Stimulated activated CD8-positive, alpha-beta memory T cell treated with anti-CD3 and anti-CD28 coated beads, Interleukin-4, amount 100 ng/mL, for 4 hours (primary cell): ENCODE measurements at places on chromosomes 3 and 15.

- DNase-seq, result no peak
These were observed 275.9 kb upstream of the TBL1XR1 start for GRCh38 chr3:177473184-177473583.

DNA sequence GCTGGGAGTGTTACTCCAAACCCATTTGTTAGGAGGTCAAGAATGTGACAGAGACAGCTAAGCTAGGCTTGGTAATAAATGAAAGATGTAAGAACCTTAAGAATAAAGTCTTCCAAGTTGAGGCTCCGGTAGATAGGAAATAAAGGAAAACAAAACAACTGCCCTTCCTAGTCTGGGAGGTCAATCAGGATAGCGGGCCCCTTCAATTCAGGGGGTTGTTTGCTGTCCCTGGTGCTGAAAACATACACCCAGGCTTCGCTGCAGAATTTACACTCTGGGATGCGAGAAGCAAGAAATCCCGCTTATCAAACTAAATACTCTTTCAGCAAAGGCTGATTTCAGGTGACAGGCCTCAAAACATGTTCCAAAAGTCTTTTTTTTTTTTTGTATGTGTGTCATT is 393.4 kb downstream of the NTRK3 start:
- DNase-seq, result no peak

GRCh38 chr3:157585386-157585785 is 82.2 kb upstream of the VEPH1 start:
- no peak for DNase-seq

GRCh38 chr15:97168704-97169475 is 791.6 kb upstream of the ARRDC4 start:
- no peak for DNase-seq

GRCh38 chr3:116947148-116947547 is 237.6 kb downstream of the TUSC7 start:
- DNase-seq, result no peak

- no peak for DNase-seq
These were observed 87.5 kb upstream of the MYO5C start for GRCh38 chr15:52383100-52383588.

- DNase-seq, result no peak
These were observed 3.4 kb upstream of the UNC13C start for GRCh38 chr15:53974813-53975212.

DNA sequence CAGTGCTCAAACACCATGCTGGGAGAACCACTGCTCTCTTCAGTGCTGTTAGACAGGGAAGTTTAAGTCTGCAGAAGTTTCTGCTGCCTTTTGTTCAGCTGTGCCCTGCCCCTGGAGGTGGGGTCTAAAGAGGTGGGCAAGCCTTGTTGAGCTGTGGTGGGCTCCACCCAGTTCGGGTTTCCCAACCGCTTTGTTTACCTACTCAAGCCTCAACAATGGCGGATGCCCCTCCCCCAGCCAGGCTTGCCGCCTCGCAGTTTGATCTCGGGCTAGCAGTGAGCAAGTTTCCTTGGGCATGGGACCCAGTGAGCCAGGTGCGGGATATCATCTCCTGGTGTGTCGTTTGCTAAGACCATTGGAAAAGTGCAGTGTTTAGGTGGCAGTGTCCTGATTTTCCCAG is 670.2 kb upstream of the ALCAM start:
- no peak for DNase-seq

DNA sequence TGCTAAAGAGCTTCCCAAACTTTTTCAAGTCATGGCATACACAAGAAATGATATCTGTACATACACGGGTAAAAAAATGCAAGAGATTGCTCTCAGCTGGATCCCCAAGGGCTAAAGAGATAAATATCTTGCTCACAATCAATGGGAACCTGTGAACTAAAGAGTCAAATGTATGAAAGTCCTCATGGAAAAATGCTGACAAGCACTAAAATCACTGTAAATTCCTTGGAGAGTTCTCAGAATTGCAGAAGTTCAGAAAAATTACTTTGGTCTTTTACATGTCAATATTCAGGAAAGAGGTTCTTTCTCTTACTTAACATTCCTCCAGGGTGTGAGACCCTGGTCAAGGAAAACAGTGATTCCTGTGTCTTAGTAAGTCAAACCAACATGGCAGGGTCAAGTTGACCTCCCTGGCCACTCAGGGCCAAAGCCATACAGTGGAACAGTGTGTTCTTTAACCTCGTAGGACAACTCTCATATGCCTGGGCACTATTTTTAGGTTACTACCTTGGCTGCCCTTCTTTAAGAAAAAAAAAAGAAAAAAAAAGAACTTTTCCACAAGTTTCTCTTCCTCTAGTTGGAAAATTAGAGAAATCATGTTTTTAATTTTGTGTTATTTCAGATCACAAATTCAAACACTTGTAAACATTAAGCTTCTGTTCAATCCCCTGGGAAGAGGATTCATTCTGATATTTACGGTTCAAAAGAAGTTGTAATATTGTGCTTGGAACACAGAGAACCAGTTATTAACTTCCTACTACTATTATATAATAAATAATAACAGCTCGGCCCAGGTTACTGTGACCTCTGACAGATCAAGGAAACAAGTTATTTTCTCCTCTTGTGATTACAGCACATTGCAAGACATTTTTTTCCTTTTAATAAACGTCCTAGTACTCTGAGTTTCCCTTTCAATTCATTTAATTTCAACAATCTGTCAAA is 12.5 kb downstream of the SSR3 start:
- DNase-seq, result no peak

GRCh38 chr3:195036574-195036973 is 234.4 kb downstream of the XXYLT1 start:
- no peak for DNase-seq

DNA sequence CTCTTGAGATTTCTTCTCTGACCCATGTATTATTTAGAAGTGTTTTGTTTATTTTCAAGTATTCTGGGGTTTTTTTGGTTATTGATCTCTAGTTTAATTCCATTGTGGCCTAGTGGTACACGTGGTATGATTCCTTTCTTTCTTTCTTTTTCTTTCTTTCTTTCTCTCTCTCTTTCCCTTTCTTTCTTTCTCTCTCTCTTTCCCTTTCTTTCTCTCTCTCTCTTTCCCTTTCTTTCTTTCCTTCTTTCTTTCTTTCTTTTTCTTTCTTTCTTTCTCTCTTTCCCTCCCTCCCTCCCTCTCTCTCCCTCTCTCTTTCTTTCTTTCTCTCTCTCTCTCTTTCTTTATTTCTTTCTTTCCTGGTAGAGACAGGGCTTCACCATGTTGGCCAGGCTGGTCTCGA is 85.7 kb upstream of the UBE2E1 start:
- no peak for DNase-seq

- DNase-seq, result no peak
These were observed 65.9 kb downstream of the HACD2 start for GRCh38 chr3:123518892-123519485.

DNA sequence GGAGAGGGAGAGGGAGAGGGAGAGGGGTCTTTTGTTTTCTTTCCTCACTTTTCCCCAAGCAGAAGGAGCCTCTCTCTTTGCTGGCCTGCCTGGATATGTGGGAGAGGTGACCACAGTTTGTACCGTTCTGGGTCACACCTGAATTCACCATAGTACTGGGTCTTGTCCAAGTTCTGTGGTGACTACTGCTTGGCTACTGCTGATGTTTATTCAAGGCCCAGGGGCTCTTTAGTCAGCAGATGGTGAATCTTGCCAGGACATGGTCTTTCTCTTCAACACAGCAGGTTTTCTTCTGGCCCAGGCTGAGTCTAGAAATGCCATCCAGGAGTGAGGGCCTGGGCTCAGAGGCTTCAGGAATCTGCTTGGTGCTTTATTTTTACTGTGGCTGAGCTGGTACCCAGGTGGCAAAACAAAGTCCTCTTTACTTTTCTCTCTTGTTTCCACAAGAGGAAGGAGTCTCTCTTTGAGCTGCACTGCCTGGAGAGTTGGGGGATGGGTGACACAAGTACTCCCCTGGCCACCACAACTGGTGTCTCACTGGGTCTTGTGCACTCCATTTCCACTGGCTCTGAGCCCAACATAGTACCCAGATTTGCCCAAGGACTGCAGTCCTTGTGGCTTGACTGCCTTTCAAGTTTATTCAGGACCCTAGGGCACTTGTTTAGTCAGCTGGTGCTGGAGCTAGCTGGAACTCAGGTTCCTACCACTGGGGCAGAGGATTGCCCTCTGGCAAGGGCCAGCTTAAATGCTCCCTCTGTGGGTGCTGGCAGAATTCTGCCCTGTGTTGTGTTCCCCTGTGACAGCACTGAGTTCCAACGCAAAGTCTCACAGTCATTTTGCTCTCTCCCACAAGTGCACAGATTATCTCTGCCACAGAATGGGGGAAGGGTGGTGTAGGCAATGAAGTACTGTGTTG is 16.8 kb upstream of the CCNDBP1 start:
- DNase-seq, result no peak

DNA sequence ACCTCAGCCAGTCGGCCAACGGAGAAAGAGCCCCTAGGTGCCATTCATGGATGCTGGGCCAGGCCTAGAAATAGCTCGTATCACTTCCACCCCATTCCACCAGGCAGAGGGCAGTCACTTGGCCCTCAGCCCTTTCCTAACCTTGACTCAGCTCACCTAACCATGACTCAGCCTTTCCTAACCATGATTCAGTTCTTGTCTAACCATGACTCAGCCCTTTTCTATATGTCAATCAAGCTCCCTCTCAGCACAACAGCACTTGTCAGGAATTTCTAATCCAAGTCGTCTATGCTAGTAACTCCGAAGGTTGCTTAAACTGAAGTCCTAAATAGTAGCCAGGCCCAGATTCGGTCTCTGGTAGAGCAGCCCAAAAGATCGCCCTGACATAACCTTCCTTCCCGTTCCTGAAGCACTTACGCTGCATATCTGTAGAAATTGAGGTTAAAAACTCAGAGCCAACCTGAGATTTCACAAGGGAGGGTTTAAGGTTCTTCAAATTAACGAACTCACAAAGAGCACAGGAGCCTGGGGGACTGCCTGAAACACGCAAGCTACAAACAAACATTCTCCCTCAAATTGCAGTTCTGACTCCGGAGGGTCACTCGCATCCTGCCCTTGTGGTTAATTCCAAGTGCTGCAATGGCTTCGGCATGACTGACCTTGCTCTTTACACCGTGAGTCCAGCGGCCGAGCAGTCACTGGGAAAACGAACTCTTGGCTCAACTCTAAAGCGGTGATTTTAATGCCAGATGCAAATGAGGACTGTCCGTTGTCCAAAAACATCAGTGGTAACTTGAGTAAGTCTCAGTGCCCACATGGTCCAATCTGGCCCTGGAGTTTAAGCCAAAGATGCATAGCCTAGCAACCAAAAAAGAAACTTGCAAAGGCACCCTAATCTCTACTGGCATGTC is 99.9 kb downstream of the ADAMTS17 start:
- no peak for DNase-seq

GRCh38 chr3:129077222-129077621 is 16.6 kb downstream of the GP9 start:
- no peak for DNase-seq

DNA sequence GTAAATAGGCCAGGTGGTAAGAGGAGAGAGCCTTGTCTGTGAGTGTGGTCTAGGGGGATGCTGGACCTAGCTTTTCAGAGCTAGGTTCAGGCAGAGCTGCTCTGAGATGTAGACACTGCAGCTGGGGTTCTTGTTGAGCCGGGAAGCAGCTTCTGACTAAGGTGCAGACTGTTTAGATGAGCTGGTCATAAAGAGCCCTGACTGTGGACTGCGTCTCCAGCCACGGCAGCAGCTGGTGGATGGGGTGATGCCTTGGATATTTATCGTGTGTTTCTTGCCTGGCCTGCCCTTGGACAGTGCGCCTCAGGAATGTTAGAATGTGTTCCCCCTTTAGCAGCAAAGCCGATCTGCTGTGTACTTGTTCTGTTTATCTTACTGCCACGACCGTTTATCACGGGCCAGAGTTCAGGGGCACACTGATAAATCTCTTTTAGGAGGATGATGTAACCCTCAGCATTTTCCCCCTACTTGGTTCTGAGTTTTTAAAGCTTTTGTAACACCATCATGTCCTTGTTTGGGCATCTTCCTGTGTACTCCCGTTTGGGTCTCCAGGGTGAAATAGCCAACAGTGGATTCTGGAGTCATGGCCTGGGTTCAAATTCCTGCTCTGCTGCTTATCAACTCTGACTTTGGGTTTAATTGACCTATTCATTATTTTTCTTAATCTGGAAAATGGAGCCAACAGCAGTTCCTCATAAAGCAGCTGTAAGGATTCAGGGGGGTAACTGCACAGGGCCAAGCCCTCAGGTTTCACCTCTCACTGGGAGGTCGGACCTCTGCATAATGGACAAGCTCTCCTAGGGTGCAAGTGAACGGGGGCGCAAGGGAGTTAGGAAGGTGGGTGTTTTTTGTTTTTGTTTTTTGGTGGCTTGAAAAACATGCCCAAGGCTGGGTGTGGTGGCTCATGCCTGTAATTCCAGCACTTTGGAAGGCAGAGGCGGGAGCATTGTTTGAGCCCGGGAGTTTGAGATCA is 51.4 kb downstream of the FLNB start:
- DNase-seq, result no peak

DNA sequence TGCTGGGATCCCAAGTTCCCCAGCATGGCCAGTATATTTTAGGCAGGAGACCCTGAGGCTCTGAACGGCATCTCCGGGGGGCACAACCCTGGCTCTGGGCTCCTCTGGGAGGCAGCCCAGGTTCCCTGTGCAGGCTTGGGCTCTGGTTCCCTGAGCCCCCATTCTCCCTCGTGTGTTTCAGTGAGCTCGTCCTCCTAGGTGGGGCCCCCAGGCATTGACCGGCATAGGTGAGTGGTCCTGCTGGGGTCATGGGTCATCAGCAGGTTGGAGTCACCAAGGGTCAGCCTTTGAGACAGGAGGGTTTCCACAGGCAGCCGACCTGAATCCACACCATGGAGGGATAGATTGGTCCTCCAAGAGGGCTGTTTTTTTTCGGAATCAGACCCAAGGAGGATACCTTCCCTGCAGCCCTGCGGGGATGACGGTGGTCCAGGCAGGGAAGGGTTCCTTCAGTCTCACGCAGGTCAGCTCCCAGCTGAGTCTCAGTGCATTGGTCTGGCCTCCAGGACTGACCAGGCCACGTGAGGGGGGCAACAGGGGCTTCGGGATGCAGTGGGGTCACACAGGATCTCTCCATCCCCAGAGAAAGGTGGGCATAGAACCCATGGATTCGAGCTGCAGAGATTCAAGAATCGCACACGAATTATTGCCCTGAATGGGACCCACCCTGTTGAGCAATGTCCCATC is 226.0 kb downstream of the SNRPN start:
- DNase-seq, result no peak

DNA sequence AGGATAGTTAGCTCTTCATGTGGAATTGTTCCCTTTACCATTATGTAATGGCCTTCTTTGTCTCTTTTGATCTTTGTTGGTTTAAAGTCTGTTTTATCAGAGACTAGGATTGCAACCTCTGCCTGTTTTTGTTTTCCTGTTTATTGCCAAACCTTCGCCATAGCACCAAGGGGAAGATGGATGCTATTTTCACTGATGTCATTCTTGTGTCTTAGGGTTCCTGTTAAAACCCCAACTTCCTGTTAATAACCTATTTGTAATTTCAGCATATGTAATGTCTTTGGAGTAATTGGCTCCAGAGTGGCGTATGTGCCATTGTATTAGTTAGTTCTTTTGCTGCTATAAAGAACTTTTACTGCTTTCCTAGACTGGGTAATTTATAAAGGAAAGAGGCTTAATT is 10.8 kb downstream of the SAMMSON start:
- no peak for DNase-seq

GRCh38 chr3:128322030-128323022 is 144.4 kb downstream of the DNAJB8 start:
- peak; percentile 12 for DNase-seq

GRCh38 chr3:16480861-16481545 is 32.5 kb downstream of the RFTN1 start:
- no peak for DNase-seq
